ENCODE measurements at places on chromosomes 7 and 10.

- no peak for DNase-seq
Observed at GRCh38 chr7:23017309-23017708, 3.4 kb upstream of the HYCC1 start.

- DNase-seq: no peak
Observed at GRCh38 chr10:23777153-23777552, 338.3 kb downstream of the OTUD1 start.

DNA sequence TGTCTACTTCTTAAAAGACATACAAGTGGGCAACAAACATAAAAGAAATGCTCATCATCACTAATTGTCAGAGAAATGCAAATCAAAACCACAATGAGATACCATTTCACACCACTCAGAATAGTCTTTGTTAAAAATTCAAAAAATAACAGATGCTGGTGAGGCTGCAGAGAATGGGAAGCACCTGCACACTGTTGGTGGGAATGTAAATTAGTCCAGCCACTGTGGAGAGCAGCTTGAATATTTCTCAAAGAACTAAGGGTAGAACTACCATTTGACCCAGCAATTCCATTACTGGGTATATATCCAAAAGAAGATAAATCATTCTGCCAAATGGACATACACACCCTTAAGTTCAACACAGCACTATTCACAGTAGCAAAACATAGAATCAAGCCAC, 61.8 kb upstream of the STEAP1 start:
- DNase-seq: no peak

- DNase-seq: no peak
Observed at GRCh38 chr7:1938788-1939433, 268.8 kb downstream of the ELFN1 start.

- DNase-seq: no peak
Observed at GRCh38 chr7:64667311-64667710, 1.4 kb downstream of the ZNF107 start.

GRCh38 chr7:75658369-75658768, 80.4 kb downstream of the HIP1 start:
- no peak for DNase-seq

All from stimulated activated CD4-positive, alpha-beta T cell treated with anti-CD3 and anti-CD28 coated beads, Interleukin-4, amount 100 ng/mL, for 24 hours (primary cell).